ENCODE measurements at places on chromosomes 12 and 14.

- DNase-seq: no peak
These were observed 217.9 kb downstream of the AEBP2 start for GRCh38 chr12:19657118-19657731.

DNA sequence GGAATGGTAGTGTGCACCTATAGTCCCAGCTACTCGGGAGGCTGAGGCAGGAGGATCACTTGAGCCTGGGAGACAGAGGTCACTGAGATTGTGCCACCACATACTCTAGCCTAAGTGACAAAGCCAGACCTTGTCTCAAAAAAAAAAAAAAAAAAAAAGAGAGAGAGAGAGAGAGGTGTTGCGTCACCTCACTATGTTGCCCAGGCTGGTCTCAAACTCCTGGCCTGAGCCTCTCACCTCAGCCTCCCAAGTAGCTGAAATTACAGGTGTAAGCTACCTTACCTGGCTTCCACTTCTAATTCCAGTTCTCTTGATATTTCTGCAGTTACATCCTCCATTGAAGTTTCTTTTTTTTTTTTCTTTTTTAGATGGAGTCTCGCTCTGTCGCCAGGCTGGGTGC, 94.3 kb downstream of the PRICKLE1 start:
- DNase-seq: no peak

DNA sequence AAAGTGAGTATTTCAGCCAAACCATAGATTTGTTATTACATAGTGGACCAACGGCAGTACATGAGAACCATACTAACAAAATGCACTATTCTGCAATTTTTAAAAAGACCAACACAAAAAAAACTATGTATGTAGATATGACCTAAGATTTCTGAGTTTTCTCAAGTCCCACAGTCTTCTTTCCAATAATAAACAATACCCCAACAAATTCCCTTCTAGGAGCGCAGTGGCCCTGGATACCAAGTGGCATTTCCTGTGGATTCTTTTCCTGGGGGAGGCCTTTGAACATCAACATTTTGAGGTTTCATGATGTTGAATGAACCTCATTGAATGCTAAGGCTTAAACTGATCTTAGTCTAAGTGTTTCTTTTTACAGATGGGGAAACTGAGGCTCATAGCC, 210.5 kb downstream of the BCAT1 start:
- no peak for DNase-seq

- no peak for DNase-seq
These were observed 56.9 kb downstream of the HSP90AA1 start for GRCh38 chr14:102029956-102030355.

- no peak for DNase-seq
These were observed 1.8 kb downstream of the IFT43 start for GRCh38 chr14:75987201-75987970.

- DNase-seq: no peak
These were observed 28.9 kb downstream of the SLC25A21 start for GRCh38 chr14:37143475-37143874.

All from H1 (cell line).